ENCODE measurements at places on chromosomes 11 and 22.
A peak's percentile ranks its signal among the peaks of the same experiment; 100 is the strongest.

DNA sequence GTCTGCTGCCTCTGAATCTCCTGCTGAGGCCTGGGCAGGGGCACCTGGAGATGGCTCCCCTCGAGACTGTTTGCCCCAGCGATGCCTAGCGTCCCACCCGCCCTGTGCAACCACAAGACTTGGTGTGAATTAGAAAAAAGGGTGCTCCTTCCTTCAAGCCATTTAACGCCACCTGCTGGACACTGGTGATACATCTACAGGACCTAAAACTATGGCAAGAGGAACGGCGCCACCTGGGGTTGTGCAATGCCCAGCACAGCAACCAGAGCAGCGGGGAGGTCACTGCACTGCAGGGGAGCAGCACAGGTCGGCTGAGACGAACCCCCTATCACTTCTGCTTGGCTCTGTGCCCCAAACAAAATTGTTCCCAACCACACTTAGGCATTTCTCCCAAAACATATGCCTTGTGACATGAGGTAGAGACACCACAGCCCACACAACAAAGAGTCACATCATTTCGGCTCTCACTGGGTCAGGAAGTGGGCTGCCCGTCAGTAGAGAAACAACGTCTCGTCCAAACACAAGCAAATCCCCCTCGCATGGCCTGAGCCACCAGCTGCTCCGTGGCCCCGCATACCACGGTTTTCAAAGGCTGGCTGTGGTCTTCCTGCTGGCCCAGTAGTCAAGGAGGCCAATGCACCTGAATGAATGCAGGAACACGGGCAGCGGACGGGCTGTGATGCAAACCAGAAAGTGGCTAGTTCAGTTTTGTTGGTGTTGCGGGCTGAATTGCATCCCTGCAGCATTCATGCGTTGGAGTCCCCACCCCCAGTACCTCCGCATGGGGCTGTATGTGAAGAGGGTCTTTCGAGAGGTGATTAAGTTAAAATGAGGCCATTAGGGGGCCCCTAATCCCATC lies 171.9 kb downstream of the SHANK2 start:
- DNase-seq: peak; percentile 79

- DNase-seq: no peak
Measured at GRCh38 chr11:117064275-117064674, 34.0 kb downstream of the SIK3 start.

DNA sequence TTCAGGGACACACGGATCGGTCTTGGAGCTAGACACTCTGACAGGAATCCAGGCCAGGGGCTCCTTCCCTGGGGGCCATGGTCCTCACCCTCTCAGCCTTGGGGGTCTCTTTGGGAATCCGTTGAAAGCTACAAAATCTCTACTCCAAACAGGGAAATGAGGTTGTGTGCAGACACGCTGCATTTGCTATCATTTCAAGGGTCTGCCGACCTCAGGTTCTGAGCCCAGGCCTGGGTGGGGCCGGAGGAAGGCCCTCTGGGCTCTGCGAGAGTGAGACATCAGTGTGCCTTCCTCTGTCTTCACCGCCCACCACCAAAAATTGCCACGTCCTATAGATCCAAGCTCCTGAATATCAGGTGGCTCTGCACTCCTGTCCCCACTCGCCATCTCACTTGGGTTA lies 74.4 kb upstream of the FGF3 start:
- no peak for DNase-seq

DNA sequence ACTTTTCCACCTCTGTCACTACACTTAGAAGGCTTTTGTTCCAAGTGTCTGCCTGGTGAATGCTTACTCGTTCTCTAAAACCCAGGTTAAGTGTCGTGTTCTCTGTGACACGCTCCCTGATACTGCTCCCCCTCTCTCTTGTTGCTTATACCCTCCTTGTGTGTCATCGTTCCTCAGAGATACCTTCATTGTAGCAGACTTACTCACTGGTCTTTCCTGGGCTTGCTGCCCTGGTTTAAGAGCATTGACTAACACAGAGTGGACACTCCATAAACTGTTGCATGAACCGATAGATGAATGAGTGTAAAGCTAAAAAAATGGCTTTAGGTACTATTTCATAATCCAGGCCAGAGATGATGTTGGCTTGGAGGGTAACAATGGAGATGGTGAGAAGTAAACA lies 171.3 kb downstream of the GRIK4 start:
- DNase-seq: no peak

DNA sequence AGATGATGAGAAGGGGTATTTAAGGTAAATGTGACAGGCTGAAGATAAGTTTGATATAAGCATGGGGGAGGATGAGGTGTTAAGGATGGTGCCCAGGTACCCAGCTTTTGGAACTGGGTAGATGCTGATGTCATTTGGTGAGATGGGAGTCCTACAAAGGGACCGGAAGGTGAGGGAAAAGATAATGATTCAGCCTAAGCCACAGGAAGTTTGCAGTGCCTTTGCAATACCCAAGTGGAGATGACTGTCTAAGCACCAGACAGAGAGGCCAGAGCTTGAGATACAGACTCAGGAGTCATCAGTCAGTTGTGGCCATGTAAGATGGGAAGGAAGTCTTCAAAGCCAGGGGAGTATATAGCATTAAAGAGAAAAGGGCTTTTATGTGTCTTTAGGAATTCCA lies 30.0 kb upstream of the SMCO4 start:
- no peak for DNase-seq

DNA sequence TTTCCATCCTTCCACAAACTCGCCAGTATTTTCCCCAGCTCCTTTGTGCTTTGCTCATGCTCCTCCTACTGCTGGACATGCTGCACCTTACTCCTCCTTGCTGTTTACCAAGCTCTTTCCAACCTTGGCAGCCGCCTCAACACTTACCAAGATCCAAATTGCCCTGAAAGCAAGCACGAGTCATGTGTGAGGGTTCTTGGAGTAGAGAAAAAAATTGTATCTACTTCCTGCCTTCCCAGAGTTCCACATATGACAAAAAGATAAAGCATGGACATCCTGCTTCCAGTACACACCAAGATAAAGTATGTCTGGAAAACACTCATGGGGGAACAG lies 767.5 kb downstream of the NTM start:
- no peak for DNase-seq

DNA sequence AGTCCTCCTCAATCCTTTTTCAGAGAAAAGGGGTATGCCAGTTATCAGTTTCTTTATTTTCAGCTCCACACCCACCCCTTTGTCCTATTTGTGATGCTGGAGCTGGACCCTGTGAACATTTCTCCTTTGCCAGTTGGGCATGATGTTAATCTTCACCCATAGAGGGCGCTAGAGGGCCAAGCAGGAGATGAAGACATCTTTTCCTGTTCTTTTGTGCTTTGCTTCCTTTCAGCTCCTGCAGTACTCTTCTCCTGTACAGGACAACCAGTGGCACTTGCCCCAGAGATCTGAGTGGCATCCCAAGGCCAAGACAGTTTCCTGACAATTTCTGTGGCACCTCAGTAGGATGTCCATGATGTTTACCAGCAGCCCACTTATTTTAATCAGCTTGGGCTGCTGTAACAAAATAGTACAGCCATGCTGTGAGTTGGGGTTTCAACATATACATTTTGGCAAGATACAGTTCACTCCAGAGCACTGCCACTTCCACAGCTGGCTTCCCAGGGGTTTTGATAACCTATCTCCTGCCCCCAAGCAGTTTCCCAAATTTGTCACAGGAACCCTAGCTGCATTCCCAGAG lies 4.6 kb downstream of the SAA2 start:
- DNase-seq: peak; percentile 78

- DNase-seq: no peak
Measured at GRCh38 chr11:125773516-125773915, 5.1 kb downstream of the PATE2 start.

GRCh38 chr11:100734743-100735527 lies 47.8 kb downstream of the ARHGAP42 start:
- DNase-seq: no peak

GRCh38 chr11:117796872-117797529 lies at the start of gene DSCAML1:
Gene DSCAML1 (minus strand): TSS chr11:117797216. CDS start chr11:117797079, 137 bp downstream.
- DNase-seq: peak; percentile 84

DNA sequence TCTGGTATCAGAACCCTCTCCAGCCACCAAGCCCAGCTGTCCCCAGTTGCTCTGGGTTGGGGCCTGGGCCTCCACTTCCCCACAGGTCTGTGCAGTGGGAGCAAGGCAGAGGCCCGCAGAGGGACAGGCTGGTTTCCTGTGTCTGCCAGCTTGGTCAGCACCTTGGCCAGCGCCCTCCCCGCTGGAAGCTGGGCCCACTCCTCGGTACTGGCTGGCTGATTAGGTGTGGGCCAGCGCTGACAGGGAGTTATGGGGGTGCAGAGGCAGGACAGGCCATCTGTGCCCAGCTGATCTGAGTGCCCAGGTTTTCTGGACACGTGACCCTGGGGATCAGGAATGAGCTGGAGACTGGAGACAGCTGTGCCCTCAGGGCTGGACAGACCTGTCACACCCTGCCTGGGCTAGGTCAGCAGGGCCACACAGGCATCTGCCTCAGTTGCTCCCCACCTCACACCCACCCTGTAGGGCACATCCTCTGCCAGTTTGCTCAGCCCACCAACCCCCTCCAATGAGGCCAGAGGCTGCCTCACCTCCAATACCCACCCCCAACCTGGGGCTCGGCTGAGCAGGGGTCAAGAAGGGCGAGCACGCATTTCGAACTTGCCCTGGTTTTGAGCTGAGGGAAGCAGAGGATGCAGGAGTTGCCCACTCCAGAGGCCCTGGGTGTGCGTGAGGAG lies 175.3 kb downstream of the IGLL1 start:
- peak; percentile 73 for DNase-seq

- DNase-seq: no peak
Measured at GRCh38 chr11:83069441-83070043, 2.2 kb downstream of the RAB30 start.

GRCh38 chr22:47600791-47601625 lies 838.6 kb downstream of the TBC1D22A start:
- DNase-seq: no peak

DNA sequence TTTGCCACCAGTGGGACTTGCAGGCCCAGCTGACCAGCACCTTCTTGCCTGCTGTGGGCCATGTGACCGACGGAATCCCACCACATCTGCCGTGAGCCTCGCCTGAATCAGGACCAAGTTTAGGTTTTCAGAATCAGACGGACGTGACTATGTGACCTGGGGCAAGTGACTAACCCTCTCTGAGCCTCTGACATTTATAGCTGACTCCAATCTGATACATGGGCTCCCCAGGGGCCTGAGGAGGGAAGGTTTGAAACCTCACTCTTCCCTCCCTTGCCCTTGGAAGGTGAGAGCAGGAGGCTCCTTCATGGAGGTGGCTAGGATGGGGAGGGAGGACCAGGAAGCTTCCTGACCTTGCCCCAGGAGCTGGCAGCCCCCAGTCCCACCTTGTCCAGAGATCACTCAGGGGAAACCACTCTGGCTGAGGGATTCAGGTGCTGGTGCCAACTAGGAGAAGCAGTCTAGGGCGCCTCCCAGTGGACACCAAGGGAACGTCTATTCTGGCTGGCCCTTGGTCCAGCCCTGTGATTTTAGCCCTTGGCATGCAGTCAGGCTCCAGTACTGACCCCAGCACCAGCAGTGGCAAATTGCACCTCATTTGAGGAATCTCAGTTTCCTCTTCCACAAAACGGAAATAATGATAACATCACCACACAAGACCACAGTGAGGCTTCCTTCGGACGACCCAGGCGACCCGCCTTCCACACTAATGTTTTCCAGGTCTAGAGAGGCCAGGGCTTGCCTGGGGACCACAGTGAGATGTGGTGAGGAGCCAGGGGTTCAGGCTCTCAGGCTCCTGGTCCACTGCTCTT lies 47.2 kb upstream of the SYT7 start:
- DNase-seq: peak; percentile 83

- peak; percentile 43 for DNase-seq
Measured at GRCh38 chr11:35549787-35550186, 24.4 kb upstream of the PAMR1 start.

- DNase-seq: no peak
Measured at GRCh38 chr11:10117709-10118351, 176.2 kb downstream of the SBF2 start.

GRCh38 chr11:17610085-17610894 lies 63.2 kb downstream of the OTOG start:
- no peak for DNase-seq

- peak; percentile 65 for DNase-seq
Measured at GRCh38 chr11:14969901-14970323, 2.2 kb downstream of the CALCA start.

DNA sequence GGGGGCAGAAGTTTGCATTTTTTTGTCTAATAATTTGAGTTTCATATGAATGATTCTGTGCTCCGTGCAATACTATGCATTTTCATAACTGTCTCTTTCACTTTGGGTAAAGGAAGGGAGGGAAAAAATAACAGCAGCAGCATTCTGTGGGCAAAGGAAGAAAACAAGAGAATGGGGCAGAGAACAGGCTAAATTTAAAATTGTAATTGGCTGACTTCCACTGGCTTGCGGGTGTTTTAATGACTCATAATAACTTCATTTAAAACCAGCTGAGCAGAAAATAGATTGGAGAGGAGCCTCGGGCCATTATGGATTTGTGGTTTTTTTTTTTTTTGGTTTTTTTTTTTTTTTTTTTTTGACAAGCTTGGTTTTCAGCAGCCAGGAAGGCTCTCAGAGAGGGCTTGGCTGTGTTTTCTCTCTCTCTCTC lies 107.4 kb downstream of the ZBTB16 start:
- DNase-seq: no peak

- DNase-seq: no peak
Measured at GRCh38 chr11:116333001-116333535, 439.7 kb downstream of the BUD13 start.

DNA sequence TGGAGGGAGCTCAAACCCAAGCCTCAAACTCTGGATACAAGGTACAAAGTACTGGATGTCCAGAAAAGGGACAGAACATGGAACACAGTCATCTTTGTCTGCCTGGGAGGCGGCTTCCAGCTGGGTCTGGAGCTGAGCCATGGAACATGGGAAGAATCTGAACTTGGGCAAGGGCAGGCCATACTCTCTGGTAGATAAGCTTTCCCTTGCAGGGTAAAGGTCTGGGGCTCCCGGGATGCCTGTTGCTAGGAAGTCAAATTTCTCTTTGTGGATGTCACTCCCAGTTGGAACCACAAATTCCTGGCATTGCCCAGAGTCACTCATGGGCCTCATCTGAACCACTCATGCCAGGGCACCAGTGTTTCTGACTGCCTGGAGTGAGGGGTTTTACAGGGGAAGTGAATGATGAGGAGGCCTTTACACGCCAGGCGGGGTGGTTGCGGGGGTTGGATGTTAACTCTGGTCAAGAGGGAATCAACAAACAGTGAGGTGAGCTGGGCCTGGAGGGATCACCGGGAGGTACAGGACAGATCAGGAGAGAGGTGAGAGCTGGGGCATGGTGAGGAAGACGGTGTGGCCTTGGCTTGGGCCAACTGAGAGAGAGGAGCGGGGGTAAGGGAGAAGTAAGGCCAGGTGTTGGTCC lies 5.7 kb downstream of the FTH1 start:
- DNase-seq: no peak

- peak; percentile 67 for DNase-seq
Measured at GRCh38 chr11:116072601-116073410, 568.6 kb upstream of the CADM1 start.
